ENCODE measurements at places on chromosomes 5 and 9.
A peak's percentile ranks its signal among the peaks of the same experiment; 100 is the strongest.

GRCh38 chr5:141680751-141681201, 1.3 kb downstream of the ARAP3 start:
- DNase-seq: peak; percentile 99

GRCh38 chr9:97579914-97580313, 53.3 kb downstream of the TSTD2 start:
- DNase-seq: no peak

GRCh38 chr9:95100071-95100627, 217.4 kb downstream of the FANCC start:
- no peak for DNase-seq

DNA sequence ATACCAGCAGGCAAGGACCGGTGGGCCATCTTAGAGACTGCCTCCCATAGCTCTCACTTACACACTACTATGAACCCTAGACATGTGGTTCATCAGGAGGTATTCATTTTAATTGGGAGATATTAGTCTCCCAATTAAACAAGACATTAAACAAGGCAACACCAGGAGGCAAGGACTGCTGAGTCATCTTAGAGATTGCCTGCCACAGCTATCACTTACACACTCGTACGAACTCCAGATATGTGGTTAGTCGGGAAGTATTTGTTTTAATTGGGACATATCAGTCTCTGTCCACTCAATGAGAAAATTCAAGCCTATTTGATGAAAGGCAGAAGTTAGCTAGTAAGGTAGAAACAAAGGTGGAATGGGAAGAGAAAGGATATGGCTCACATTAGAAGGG, 343.9 kb downstream of the NFIB start:
- DNase-seq: no peak

GRCh38 chr5:124124711-124125229, 612.8 kb downstream of the CSNK1G3 start:
- no peak for DNase-seq

- DNase-seq: no peak
Measured at GRCh38 chr5:172941067-172941516, 18.1 kb upstream of the RPL26L1 start.

DNA sequence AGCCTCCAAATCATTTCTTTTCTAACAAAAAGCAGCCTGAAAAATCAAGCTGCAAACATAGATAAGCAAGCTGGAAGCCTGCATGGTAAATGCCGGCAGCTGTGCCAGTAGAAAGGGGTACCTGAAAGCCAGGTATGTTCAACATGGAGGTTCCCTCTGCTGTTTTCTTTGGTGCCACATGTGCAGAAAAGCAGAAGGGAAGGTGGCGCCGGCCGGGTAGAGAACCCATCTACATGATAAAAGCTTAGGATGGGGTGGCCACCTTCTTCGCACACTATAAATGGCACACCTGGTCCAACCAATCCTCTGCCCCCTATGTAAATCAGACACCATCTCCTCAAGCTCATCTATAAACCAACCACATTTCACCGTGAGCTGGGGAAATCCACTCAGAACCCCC, 268.9 kb upstream of the IRX2 start:
- no peak for DNase-seq

DNA sequence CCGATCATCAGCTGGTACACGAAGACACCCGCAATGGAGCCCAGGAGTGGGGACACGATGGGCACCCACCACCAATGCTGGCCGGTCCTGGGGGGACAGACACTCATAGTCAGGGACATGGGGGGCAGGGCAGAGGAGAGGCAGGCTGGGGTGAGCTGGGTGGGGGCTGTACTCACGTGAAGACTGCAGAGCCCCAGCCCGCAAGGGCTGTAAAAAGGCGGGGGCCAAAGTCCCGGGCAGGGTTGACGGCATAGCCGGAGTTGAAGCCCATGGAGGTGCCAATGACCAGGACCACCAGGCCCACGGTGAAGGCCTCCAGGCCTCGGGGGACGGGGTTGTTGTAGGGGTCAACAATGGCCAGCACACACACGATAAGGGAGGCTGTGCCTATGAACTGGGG, 5.3 kb downstream of the AQP3 start:
- no peak for DNase-seq

GRCh38 chr5:110754181-110754580, 15.4 kb downstream of the SLC25A46 start:
- no peak for DNase-seq

- DNase-seq: no peak
Measured at GRCh38 chr5:160835376-160835775, 16.6 kb downstream of the ATP10B start.

- no peak for DNase-seq
Measured at GRCh38 chr9:98641695-98642094, 67.0 kb downstream of the GABBR2 start.

- no peak for DNase-seq
Measured at GRCh38 chr5:107671742-107672210, 1.0 kb upstream of the EFNA5 start.

DNA sequence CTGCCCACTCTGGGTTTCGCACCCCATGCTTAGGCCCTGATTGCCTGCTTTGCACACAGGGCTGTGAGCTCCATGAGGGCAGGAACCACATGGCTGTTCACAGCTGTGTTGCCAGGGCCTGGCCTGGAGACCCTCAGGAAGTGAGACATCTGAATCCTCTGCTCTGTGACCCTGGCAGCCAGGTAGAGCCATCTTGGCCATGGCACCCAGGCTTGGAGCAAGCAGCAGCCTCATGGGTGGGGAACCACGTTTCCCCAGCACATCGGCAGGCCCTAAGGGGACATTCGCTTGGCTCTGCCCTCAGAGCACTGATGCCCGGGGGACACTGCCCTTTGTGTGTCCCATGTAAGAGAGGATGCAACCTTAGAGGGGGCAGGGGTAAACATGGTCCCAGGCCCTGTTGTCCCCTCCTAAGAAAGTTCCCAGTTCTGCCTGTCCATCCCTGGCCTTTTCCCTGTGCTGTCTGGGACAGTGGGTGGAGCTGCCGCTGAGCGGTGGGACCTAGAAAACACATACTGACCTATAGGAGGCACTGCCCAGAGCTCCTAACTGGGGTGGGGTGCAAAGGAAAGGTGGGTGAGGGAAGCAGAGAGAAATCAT, 144.1 kb upstream of the IER5L start:
- DNase-seq: no peak

DNA sequence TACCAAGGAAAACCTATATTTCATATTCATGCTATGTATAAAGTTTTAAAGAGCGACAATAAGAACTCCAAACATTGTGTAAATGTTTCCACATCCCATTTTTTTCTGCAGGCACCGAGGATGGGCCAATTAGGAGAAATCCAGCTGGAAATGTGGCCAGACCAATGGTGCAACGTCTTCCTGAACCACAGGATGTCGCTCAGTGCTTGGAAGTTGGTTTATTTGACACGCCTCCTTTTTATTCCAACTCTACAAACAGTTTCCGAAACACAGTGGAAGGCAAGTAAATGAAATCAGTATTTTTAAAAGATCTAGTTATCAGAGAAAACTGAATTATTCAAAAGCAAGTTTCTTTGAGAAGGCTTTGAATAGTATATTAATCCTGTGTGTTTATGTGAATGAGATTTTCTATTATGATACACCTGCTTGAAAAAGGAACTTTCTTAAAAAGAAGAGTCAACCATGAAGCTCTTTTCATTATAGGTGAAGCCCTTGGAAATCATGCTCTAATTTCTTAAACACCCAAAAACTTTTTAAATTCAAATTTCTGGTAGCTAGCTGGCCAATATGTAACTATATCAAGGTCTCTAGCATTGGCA, 9.1 kb downstream of the TYRP1 start:
- DNase-seq: peak; percentile 39

DNA sequence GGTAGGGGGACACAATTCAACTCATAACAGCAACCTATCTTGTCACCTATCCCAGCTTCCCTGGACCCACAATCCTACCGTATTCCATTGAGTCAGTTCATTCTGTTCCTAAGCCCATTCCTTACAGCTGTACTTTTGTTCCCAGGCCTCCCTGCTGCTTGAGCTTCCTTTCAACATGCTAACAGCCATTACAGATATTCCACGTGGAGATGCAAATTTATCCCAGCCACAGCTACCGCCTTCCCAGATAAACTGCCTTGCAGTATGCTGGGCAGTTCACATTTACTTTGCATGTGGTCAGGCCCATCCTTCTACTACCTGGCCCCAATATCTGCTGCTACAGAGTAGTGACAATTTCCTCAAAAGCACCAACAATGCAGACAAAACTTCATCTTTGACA, 23.0 kb downstream of the RIGI start:
- no peak for DNase-seq

- DNase-seq: no peak
Measured at GRCh38 chr5:55847837-55848236, 3.3 kb upstream of the IL31RA start.

- DNase-seq: peak; percentile 57
Measured at GRCh38 chr9:14271093-14271673, 42.8 kb downstream of the NFIB start.

DNA sequence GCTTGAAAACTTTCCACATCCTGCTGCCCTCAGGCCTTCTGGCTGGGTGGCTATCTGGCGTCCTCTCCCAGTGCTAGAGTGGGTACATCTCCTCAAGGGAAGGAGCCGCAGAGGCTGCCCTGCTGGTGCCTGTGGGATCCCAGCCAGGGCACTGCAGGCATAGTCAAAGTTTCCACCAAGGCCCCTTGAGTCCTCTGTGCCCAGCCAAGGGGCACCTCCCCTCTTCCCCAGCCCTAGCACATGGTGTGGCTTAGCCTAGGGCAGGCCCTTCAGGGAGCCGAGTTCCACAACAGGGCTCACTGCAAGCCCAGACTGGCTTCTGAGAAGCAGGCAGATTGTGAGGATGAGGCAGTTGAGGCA, 103.2 kb downstream of the RGS3 start:
- DNase-seq: no peak

DNA sequence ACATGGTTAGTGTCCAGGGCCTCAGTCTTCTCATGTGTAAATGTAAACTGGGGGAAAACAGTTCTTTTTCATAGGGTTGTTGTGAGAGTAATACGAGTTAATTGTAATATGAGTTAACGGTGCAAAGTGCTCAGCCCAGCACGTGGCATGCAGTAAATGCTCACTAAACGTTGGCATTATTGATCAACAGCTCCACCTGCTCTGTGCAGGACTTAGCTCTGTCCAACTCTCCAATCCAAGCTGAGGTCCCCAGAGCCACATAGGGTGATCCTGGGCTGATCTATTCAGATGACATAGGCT, 28.3 kb downstream of the SPOCK1 start:
- DNase-seq: no peak

- DNase-seq: no peak
Measured at GRCh38 chr5:175872287-175873087, 1.1 kb downstream of the CPLX2 start.

DNA sequence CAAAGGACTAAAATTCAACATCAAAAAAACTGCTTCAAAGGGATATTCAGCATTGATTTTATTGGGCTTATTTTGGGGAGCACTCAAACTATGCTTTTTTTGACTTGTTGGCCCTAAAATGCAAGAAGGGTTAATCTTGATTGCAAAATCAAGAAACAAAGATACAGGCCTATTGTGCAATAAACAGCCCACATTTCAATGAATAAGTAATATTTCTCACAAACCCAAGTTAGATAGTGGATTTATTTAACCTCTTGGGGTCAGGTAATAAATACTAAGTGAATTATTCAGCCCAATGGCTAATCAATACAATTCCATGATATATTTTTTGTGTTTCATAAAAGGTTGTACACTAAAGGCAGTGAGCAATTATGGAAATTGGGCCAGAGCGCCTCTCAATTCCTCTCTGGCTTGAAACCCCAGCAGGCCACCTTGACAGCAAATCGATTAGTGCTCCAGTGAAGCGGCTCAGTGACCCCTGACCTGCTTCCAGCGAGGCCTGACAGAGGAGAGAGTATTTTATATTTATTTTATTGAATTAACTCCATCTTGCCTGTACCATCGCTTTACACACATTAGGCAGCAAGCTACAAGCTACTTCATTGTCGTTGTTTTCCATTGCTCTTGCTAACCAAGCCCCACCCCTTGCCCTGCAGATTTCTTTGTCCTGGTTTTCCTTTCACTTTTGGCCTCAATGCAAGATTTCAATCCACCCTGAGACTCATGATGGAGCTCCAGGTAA, 65.5 kb downstream of the EBF1 start:
- no peak for DNase-seq

DNA sequence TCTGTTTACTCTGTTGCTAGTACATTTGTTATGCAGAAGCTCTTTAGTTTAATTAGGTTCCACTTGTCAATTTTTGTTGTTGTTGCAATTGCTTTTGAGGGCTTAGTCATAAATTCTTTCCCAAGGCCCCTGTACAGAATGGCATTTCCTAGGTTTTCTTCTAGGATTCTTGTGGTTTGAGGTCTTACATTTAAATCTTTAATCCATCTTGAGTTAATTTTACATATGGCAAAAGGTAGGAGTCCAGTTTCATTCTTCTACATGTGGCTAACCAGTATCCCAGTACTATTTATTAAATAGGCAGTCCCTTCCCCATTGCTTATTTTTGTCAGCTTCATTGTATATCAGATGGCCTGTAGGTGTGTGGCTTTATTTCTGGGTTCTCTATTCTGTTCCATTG, 792.4 kb downstream of the PTPRD start:
- no peak for DNase-seq

DNA sequence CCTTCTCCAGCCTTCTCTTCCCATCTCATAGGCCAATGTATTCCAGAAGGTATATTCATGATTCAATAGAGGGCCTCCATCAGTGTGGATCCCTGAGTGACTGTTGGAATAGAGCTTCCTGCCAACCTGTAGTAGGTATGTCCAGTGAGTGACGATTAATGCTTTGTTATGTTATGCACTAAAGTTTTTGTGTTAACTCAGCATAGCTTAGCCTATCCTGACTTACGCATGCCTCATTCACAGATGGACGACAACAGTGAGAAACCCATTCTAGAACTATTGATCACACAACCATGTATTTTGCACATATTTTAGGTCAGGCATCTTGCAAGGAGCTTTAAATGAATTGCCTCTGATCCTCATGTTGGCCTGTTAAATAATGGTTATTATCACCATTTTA, 225.5 kb upstream of the TRIM32 start:
- DNase-seq: no peak

DNA sequence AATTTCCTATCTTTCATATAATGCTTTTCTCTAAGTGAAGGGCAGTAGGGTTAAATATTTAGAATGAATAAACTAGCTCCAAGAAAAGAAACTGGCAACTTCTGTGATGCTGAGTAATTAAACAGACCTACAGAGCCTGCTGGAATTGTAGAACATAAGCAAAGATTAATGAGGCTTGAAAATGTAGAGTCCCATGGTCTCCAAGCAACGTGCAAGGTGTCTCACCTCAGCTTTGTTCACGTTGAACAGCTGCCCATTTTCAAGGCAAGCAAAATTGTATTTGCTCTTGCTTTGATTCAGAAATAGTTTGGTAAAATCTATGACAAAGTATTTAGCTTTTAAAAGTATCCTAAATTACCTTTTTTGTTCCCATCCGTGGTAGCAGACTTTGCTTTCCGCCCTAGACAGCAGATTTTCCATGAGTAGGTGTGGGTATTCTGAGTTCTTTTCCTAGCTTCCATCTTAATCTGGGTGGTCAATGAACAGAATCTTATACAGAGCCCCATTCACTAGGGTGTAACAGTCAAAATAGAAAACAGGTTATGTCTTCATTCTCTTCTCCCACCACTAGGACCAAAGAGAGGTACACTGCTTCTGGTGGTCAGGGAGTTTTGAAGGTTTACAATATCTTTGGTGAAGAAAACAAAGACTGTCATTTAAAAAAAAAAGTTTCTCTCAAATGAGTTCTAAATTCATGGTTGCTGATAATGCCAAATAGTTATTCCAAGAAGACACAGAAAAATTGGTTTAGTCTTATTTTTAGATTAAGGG, 52.1 kb upstream of the TYRP1 start:
- DNase-seq: no peak

GRCh38 chr9:81480828-81481604, 208.3 kb downstream of the TLE1 start:
- DNase-seq: no peak

- no peak for DNase-seq
Measured at GRCh38 chr5:151906246-151906645, 18.4 kb downstream of the GLRA1 start.
